ENCODE measurements at places on chromosomes 13 and 19.

DNA sequence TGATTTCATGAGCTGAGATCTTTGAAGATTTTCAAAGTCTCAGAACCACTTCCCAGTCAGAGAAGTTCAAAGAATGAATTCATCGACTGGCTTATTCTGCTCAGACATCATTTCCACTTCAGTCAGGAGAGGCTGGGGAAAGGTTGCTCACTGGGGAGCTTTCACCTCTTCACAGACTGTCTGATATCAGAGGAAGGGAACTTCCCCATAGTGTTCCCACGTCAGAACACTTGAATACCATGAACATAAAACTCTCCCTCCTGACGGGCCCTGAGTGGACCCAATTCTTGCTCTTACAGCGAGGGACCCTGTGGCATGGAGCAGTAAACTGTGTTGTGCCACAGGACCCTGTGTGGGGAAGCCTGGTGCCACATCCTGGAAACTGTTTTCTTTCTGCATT, 492.6 kb downstream of the COG6 start:
- peak; percentile 50 for DNase-seq

- no peak for DNase-seq
Observed at GRCh38 chr13:48961379-48961778, 14.3 kb upstream of the FNDC3A start.

- DNase-seq = no peak
Observed at GRCh38 chr13:95267662-95268342, 33.4 kb downstream of the ABCC4 start.

DNA sequence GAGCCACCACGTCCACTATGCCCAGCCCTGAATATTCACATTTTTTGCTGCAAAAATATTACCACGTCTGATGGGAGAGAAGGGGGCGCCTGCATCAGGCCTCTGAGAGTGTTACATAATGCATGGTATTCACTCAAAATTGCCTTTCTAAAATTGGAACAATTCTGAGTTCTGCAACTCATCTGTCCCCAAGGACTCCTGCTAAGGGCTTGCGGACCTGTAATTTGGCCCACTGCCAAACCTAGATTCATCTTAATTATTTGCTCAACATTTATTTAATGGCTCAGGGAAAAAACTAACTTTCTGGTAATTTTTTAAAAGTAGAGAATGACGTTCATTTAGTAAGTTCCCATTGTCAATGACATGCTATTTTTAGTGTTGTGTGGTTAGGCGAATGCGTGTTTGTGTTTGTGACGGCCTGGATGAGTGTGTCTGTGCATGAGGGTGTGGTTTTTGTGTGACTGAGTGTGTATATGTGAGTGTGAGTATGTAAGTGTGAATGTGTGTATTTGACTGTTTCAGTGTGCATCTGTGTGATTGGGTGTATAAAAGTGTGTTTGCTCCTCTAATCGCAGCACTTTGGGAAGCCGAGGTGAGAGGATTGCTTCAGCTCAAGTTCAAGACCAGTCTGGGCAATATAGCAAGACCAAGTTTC, 8.8 kb downstream of the INAFM1 start:
- no peak for DNase-seq

- no peak for DNase-seq
Observed at GRCh38 chr13:109870696-109871370, 84.5 kb upstream of the IRS2 start.

DNA sequence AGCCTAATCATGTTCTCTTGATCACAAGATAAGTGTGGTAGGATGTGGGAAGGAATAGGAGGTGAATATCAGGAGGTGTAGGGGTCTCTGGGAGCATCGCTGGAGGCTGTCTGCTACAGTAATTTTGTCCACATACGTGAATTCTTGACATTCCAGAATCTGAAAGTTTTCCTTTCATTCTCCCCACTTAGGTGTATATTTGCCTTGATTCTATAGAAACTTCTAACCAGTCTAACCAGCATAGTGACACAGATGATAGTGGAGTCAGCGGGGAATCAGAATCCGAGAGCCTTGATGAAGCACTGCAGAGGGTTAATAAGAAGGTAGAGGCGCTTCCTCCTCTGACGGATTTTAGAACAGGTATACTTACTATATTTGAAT, 106.4 kb downstream of the RNF17 start:
- DNase-seq = no peak

GRCh38 chr13:89694451-89694850, 1653.0 kb upstream of the MIR17HG start:
- DNase-seq = no peak

DNA sequence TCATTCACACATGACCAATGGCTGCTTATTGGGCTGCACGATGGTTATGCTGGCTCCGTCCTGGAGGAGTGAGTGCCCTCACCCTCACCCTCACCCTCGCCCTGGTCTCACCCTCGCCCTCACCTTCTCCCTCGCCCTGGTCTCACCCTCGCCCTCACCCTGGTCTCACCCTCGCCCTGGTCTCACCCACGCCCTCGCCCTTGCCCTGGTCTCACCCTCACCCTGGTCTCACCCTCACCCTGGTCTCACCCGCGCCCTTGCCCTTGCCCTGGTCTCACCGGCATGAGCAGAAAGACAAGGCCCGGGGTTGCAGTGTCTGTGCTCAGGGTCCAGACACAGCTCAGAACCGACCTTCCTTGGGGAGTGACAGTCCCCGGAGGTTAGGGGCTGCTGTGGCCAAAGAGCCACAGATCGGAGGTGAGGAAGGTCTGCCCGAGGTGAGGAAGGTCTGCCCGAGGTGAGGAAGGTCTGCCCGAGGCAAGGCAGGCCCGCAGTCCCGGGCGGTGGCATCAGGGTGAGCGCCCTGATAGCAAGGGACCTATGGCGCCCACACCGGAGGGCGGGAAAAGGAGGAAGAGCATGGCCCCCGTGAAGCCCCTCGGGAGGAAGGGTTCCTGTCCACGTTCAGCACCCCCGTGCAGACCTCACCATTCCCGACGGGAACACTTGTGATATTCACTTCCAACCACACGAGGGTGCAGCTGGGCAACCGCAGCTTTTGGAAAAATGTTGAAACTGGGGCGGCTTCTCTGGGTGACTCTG, 65.6 kb downstream of the MCF2L start:
- no peak for DNase-seq

- DNase-seq = no peak
Observed at GRCh38 chr13:46759846-46760245, 37.1 kb downstream of the ESD start.

- peak; percentile 7 for DNase-seq
Observed at GRCh38 chr19:21084343-21084742, 2.3 kb downstream of the ZNF714 start.

- no peak for DNase-seq
Observed at GRCh38 chr13:100751826-100752225, 77.2 kb upstream of the TMTC4 start.

- no peak for DNase-seq
Observed at GRCh38 chr13:67742478-67742877, 512.3 kb upstream of the PCDH9 start.

GRCh38 chr13:51330791-51331190, 8.7 kb upstream of the SERPINE3 start:
- no peak for DNase-seq

DNA sequence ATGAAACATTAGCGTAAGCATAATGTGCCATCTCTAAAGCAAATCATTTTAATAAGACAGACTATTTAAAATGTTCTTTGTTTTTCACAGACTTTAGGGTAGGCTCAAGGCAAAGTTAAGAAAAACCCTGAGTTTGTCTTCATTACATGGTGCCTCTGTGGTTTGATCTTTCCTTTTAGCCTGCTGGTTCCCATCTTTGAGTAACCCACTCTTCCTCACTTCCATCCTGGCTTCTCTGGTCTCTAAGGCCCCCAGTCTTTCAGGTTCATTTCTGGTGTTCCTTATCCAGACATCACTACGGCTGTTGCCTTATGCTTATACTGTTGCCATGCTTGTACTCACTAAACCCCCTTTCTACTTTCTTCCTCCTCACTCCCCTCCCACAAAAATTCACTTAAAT, 38.4 kb downstream of the DACH1 start:
- no peak for DNase-seq

DNA sequence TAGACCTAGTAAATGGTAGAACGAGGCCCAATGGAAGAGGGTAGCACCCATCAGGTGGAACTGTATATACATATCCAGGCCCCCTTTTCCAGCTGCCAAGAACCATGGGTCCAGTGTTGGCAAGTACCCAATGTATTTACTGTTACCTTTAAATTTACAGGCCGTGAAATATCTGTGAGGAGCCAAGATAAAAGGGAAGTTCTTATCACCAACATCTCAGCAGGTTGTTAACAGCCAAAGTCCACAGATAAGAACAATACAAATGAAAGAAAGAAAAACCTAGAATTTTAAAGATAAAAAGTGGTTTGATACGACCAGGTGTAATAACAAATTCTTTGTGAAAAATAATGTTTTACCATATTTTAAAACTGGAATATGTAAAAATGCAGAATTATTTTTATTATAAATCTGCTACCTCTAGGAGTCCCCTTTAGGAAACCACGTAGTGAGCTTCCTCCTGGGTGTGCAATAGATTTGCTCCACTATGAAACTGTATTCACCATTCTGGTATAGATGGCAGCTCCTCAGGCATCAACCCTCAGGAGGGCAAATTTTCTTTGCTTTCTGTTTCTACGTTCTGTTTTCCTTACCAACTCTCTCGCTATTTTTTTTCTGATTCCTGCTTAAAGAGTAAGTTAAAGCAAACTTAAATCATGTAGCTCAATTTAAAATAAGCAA, 292.2 kb upstream of the SLC10A2 start:
- DNase-seq = no peak

- DNase-seq = no peak
Observed at GRCh38 chr19:58563034-58563573, 4.7 kb upstream of the UBE2M start.

DNA sequence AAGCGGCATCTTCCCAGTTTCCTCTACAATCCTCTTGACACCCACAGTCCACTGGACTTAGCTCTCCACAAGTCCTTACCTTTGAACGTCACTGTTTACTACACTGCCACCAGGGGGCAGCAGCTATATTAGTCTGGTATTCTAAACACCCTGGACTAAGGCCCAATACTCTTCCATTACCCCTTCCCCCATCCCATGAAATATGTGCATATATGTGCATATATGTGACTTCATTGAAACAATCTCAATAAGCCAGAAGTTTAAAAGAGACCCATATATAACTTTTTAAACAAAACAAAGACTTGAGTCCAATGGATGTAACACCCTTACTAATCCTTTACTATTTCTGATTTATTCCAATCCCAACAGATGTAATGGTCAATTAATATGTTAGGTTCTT, 15.5 kb downstream of the GGACT start:
- DNase-seq = peak; percentile 70

DNA sequence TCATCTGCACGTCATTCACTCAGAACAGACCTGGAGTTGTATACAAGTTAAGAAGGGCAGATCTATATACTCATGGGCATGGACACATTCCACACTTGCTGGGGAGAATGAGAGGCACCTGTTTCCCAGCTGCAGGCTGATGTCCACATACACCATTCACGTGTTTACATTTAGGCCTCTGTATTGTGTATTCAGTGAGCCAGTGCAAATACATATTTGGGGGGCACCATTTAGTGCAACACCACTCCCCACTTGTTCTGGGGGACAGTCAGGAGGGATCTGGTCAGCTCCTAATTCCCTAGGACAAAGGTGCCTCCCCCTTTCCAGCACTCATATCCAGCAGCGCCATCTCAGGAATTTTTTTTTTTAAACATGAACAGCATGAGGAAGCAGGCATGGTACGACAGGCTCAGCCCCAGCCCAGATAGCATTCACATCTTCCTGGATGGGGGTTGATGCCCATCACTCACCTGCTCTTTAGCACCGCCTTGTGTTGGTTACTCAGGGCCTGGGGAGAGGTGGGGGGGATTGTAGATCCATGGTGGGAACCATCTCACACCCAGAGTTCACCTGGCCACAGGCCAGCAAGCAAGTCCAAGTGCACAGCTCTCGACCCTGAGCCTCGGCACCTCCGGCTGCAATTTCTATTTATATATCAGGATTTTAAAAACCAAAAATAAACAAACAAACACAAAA, 56.9 kb upstream of the ZNF254 start:
- DNase-seq = no peak

GRCh38 chr19:28705008-28705407, 507.9 kb downstream of the UQCRFS1 start:
- DNase-seq = no peak

DNA sequence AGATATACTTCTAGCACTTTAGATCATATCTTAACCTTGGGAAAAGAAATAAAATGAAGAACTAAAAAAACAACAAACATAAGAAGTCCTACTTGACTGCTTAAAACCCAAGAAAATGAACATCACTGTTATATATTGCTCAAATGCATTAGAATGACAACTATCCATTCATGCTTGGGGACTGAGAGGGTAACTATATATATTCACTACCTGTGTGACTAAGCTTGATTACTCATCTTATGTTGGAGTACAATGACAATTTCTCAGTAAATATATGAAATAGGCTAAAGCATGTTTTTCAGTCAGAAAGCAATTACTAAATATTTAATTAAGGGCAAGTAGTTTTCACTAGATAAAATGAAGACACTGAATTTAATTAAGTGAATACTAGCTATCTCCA, 40.1 kb downstream of the ZC3H13 start:
- DNase-seq = no peak

DNA sequence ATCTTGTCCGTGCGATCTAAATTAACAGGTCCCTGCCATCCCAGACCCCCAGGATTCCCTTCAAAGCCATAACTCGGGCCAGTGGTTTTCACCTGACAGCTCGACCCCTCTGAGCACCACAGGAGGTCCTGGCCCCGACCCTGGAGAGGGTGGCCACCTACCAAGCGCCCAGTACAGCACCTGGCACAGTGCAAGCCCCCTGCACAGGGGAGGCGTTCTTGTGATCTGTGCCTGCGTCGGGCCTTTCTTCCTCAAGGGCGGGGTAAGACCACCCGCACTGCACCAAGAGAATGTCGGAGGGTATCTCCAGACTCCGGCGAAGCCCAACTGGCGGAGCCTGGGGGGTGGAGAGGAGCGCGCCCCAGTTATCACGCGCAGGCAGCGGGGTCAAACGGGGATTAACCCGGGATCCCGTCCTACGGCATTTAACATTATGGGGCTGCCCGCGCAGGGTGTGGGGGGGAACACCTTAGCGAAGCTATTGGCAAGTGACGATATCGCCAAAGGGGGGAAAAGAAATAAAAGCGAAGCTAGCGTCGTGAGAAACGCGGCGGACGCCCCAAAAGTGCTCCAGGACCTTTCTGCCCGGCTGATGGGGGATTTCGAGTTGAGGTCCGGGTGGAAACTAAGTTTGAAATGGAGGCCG, 1.3 kb upstream of the HNRNPL start:
- peak; percentile 30 for DNase-seq

DNA sequence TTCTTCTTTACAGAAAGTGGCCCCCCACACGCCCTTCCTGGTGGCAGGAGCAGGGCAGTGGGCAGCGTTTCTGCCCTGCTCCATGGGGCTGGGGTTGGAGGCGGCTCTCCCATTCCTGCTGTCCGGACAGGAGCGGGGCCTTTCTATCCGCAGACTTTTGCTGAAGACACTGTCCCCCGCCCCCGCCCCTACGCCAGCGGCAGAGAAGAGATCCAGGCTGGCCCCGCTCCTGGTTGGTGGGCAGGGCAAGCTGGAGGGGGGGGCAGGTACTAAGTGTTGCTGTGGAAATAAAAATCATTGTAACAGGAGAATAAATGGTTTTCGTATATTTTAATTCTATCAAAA, 81.7 kb downstream of the ZNF429 start:
- no peak for DNase-seq

GRCh38 chr19:47824396-47824795, 2.7 kb downstream of the CRX start:
- DNase-seq = no peak

GRCh38 chr19:50020481-50020880, 4.7 kb downstream of the VRK3 start:
- DNase-seq = no peak
